ENCODE measurements at places on chromosomes 13 and 19.

GRCh38 chr13:105343134-105343806, 1192.2 kb downstream of the EFNB2 start:
- no peak for DNase-seq

DNA sequence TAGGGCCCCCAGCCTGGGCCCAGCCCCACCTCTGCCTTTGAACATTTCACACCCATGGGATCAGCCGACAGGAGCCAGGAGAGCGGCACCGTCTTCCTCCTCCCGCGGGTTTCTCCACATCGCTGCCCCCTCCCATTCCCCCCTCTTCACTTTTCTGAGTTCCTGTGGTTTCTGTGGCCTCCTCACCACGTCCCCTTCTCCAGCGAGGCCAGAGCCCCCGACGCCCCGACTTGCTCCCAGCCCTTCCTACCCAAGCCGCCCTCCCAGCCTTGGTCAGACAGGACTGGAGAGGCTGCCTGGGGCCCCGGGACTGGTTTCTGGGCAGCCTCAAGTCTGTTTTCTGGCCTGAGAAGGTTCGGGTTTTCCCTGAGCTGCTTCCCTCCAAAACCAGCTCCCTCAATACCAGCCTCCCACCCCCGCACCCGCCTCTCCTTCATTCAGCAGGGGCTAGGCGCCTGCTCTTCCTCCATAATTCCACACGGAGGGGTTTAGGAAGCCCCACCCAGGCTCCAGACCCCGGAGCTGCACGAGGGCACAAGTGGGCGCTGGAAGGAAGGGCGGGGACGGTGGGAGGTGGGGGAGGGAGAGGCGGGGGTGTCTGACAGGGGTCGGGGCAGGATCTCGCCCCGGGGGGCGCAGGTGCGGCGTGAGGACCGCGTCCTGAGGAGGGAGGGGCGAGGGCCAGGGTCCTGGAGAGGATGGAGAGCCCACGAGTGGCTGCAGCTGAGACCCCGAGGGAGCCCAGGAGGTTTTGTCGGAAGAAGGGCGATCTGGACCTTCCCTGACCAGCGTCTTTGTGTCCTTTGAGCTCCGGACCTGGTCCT, 4.0 kb upstream of the SIGLEC10 start:
- DNase-seq, result no peak

DNA sequence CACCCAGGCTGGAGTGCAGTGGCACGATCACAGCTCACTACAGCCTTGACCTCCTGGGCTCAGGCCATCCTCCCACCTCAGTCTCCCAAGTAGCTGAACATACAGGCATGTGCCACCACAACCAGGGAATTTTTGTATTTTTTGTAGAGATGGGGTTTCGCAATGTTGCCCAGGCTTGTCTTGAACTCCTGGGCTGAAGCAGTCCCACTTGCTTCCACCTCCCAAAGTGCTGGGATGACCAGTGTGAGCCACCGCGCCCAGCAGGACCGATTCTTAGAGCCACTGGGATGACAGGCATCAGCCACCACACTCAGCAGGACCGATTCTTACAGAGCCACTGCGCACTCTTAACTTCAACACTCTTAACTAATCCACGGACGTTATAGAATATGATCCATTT, 54.9 kb upstream of the RANBP3 start:
- no peak for DNase-seq

- no peak for DNase-seq
These were observed 19.5 kb downstream of the WDFY2 start for GRCh38 chr13:51603716-51604115.

- no peak for DNase-seq
These were observed 263.0 kb downstream of the KLF12 start for GRCh38 chr13:73870970-73871935.

DNA sequence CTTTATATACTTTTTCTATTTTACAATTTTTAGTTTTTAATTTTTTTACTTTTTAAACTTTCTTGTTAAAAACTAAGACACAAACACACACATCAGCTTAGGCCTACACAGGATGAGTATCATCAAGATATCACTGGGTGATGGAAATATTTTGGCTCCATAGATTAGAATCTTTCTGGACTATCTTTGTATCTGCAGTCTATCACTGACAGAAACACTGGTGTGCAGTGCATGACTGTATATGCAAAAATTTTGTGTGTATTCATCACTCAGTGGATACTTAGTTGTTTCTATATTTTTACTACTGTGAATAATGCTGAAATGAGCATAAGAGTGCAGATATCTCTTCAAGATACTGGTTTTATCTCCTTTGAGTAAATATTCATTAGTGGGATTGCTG, 68.0 kb upstream of the GPC6 start:
- DNase-seq, result no peak

DNA sequence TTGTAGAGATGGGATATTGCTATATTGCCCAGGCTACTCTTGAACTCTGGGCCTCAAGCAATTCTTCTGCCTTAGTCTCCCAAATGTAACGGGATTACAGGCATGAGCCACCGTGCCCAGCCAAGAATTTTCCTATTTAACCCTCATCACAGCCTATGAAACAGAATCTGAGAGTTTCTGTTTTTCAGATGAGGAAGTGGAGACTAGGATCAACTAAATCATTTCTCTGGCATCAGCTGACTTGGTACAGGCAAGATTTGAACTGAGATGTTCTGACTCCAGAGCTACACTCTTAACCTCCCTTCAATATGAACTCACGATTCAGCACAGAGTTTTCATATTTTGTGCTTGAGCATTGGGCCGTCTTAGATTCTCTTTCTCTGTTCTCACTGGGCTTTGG, 8.1 kb downstream of the ZNF460 start:
- no peak for DNase-seq

- DNase-seq, result peak; percentile 68
These were observed 39.6 kb downstream of the SHISA2 start for GRCh38 chr13:26011996-26012821.

GRCh38 chr13:113545455-113545930, 39.1 kb upstream of the TFDP1 start:
- DNase-seq, result no peak

DNA sequence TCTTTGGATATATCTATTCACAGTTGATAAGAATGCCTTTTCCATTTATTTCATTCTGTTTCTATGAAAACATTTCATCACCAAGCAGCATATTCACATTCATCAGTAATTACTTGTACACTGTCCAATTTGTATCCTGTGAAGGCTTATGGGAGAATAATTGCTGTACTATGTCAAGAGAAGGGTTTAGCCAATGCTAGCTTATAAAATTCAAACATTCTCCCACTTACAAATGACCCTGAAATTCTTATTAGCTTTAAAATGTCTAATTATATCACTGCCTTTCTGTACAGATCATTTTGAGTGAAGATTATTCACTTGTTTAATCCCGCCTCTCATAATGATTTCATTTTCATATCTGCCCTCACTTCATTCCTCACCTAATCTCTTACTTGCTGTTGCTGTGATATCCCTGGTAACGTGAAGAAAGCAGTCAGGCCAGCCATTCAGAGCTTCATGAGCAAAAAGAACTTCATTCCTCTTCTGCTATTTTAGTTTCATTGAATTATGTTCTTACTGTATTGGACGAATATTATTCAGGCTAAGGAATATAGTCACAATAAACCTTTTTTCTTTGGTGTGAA, 778.7 kb downstream of the OLFM4 start:
- no peak for DNase-seq

GRCh38 chr19:39182174-39182505, 14.6 kb upstream of the NCCRP1 start:
- DNase-seq, result no peak

All from activated naive CD4-positive, alpha-beta T cell treated with anti-CD3 and anti-CD28 coated beads, Interleukin-2, amount 50 U/mL, for 72 hours (primary cell).